Activated CD8-positive, alpha-beta memory T cell treated with anti-CD3 and anti-CD28 coated beads for 4 hours (primary cell): ENCODE measurements at places on chromosomes 3 and 15.

- DNase-seq: no peak
Measured at GRCh38 chr15:55676507-55676906, 66.4 kb downstream of the PRTG start.

- no peak for DNase-seq
Measured at GRCh38 chr3:44862226-44862637, 520 bp downstream of the TMEM42 start.

GRCh38 chr3:3110299-3110630 lies at the start of gene IL5RA:
Gene IL5RA (minus strand): TSS chr3:3110374. CDS start chr3:3104984, 5,390 bp downstream.
- DNase-seq: no peak

DNA sequence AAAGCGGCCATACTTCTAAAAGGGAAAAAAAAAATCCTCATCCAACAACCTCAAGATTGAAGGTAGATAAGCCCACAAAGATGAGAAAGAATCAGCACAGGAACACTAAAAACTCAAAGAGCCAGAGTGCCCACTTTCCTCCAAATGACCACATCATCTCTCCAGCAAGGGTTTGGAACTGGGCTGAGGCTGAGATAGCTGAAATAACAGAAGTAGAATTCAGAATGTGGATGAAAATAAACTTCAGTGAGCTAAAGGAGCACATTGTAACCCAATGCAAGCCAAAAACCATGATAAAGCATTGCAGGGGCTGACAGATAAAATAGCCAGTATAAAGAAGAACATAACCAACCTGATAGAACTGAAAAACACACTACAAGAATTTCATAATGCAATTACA lies 158.7 kb upstream of the UBE2E2 start:
- DNase-seq: no peak

DNA sequence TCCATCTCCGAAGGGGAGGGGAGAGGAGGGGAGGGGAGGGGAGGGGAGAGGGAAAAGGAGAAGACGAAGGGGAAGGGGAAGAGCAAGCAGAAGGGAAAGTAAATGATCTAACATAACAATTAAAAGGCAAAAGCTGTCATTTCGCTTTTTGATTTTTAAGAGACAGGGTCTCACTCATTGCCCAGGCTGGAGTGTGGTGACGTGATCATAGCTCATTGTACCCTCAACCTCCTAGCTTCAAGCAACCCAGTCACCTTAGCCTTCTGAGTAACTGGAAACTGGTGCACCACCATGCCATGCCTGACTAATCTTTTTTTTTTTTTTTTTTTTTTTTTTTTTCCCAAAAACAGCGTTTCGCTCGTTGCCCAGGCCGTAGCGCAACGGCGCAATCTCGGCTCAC lies 22.6 kb downstream of the ADAM10 start:
- DNase-seq: no peak

DNA sequence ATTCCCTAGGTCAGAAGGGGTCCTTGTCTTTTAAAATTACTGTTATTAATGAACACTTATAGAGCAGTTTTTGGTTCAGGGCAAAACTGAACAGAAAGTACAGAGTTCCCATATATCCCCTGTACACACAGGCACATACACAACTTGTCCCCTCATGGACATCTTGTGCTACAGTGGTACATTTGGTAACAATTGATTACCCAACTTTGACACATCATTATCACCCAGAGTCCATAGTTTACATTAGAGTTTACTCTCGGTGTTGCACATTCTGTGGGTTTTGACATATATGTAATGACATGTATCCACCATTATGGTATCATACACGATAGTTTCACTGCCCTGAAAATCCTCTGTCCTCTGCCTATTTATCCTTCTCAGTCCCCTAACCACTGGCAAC lies 984 bp upstream of the EDC3 start:
- no peak for DNase-seq

GRCh38 chr15:76286271-76286879 lies 24.9 kb downstream of the ETFA start:
- DNase-seq: no peak

GRCh38 chr3:134810850-134811249 lies 15.8 kb downstream of the EPHB1 start:
- DNase-seq: no peak

DNA sequence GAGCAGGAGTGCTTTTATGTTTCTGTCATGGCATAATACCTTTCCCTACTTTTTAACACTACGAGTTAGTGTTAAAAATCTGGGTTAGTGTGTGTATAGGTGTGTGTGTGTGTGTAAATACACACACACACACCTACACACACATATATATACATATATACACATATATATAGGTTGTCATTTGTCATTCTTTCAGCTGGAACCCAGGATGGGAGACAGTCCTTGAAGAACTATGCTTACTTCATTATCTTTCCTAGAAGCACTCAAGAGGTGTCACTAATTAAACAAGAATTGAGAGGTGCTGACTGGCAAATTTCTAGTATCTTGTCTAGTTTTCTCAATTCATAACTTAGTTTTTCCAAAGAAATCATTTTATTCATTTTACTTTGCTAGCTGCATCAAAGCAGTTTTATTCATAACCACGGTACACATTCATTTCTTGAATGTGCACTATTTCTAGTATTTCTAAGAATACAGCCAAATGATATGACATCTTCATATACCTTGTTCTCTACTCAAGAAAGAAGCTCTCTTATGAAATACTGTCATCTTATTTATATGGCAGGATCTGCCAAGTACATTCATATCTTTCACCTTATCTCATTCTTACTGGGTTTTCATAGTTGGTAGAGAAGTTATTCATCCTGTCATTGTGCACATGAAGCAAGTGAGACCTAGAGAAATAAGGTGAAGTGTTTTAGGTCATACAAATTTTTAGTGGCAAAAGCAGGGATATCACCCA lies 46.6 kb downstream of the ISL2 start:
- DNase-seq: no peak

GRCh38 chr3:47377186-47377585 lies 3.6 kb upstream of the PTPN23 start:
- no peak for DNase-seq
